ENCODE measurements at places on chromosomes 12 and 14. TPM values are rescaled to one million over a fixed set of nuclear protein-coding genes. Genes with fewer than 3 reads are reported as not detected.

DNA sequence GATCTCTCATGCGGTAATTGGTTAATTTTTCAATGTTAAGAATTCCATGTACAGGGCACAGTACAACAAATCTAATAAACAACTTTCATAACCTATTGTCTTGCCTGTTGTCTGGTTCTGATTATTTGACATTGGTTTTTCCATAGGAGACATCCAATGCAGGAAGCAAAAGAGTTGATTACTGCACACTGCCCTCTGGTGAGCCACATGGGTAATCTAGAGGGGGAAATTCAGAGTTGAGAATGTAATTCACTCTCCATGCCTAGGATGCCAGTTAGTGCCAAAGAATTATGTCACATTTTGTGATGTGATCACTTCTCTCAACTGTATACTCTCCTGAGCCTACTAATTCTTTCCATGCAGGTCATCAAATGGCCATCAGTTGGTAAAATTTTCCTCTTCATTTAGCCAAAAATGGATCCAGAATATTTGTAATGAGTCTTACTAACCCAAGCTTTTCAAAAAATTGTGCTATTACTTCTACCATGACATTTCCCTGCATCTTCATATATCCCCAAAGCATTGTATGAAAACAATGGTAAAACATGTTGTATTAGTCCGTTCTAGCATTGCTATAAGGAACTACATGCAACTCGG lies 17.7 kb upstream of the CCDC91 start:
- DNase-seq: peak; percentile 56

GRCh38 chr12:51864833-51865670 lies 16.5 kb upstream of the FIGNL2 start:
- DNase-seq: no peak

DNA sequence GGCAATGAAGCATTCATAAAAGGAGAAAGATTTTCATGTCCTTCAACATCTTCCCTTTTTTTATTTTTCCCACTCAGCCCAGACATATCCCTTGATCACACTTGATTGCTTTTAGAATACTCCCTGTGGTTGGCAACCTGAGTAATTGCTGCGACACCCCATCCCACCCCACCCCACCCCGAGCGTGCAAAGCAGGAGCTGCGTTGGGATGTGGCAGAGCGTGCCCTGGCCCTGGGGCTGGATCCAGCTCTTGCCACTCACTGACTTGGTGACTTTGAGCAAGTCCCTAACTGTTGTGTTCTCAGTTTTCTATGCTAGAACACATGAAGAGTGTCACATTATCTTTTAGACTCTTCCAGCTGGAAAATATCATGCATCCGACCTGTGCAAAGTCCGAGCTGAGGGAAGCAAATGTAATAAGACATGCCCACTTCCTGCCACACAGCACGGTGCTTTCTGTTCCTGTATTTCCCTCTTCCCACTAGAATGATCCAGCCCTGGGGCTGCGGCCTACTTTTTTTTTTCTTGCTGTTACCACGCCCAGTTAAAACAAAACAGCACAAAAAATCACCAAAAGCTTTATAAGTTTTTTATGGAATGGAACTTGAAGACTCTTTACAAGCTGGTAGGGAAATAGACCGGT lies 4.0 kb downstream of the ASCL4 start:
- DNase-seq: no peak

GRCh38 chr14:24504425-24504950 lies 3.6 kb downstream of the CMA1 start:
- no peak for DNase-seq

DNA sequence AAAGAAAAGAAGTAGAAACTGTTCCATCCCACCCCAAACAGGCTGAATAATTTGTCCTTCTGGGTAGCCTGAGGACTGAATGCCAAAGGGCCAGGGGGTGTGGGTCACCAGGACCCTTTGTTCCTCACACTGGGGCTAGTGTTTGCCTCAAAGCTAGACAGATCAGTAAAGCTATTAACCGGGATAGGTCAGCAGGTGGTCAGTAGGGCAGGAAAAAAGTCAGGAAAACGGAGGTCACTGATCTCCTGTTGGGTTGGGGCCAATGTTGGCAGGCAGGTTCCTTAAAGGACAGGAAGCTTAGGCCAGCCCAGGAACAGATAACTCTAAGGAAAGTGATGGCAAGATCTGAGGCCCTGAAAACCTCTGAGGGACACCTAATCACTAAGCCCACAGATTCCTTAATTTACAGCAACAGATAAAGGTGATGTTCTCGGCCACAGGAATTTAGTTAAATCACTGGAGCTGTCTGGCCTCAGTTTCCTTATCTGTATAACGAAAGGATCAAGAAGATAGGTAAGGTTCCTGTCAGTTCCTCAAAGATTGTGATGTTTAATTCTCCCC lies 22.7 kb upstream of the TMPO start:
- DNase-seq: no peak

GRCh38 chr14:90551070-90551704 lies 154.4 kb downstream of the CALM1 start:
- no peak for DNase-seq

GRCh38 chr14:98736701-98737338 lies 535.2 kb downstream of the BCL11B start:
- DNase-seq: no peak

DNA sequence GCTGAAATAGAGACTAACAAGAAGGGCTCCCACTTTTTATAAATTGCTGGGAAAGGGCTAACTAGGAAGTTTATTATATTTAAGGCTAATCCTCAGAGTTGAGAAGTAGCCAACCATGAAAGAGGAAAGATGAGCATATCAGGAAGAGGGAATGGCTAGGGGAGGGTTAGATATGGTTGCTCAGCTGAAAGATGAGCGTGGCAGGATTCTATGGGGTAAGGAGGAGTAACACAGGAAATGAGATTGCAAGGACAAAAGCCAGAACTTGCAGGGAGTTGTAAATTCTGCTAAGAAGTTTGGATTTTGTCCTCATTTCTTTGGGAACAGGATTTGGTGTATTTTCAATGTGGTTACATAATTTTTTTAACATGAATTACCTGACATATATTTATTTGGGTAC lies 127.4 kb upstream of the ATP2B1 start:
- DNase-seq: no peak

- no peak for DNase-seq
Observed at GRCh38 chr12:110361216-110361615, 42.3 kb downstream of the ANAPC7 start.

Gene CD163
- total RNA-seq: not detected

Gene BEGAIN
- total RNA-seq: not detected

Gene ERBB3
- total RNA-seq: 1.7 TPM

Gene DBX2
- total RNA-seq: not detected

Gene SIX1
- 156 TPM for total RNA-seq

Gene FAM90A1
- total RNA-seq: not detected
